Activated naive CD8-positive, alpha-beta T cell treated with anti-CD3 and anti-CD28 coated beads, Interleukin-2, amount 50 U/mL, for 16 hours (primary cell): ENCODE measurements at places on chromosomes 2 and 18.

GRCh38 chr2:20450201-20450999 is 3.5 kb downstream of the RHOB start:
- no peak for DNase-seq

DNA sequence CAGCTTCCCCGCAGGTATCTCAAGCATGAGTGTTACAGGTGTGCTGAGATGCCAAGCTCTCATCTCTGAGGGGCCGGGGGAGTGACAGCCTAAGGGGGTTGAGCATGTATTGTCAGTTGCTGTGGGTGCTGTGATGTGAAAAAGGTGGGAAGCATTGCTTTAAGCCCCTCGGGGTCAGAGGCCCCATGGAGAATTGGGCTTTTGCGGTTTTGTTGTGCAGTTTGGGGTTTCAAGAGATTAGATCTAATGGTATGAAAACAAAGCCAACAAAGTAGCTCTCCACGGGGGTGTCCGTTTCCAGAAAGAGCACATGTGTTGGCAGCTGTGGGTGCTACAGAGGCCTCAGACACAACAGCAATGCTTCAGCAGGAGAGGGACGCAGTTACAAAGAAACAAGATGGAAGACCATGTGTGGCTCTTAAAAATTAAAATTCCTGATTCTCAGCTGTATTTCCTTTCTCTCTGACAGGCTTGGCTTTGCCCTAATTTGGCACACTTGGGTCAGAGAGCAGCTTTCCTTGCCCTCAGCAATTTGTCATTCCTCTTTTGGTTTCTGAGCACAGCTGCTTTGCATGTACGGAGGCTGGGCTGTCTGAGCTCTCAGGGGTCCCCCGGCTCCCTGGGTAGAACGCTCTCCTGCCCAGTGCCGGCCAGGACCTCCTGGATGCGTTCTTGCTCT is 69.9 kb downstream of the TMEM247 start:
- DNase-seq = no peak

GRCh38 chr2:142044197-142044596 is 86.6 kb downstream of the LRP1B start:
- no peak for DNase-seq

GRCh38 chr2:69344305-69344704 is 42.7 kb downstream of the GFPT1 start:
- no peak for DNase-seq

GRCh38 chr2:58984731-58985130 is 743.6 kb upstream of the FANCL start:
- no peak for DNase-seq

DNA sequence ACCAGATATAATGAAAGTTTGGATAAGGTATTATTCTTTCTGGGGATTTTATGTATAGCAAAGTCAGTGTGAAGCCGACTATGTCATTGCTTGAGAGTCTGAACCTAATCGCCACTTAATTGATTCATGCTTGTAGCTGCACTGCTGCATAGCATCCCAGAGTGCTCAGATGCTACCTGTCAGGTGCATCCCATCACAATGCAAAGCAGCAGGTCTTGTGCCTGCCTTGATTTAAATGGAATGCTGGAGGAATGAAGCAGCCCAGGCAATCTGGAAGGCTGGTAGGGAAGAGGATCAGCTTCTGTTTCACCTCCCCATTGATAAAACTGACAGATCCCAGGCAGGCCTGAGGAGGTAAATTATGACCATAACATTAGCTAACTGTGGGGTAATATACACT is 40.4 kb upstream of the ATIC start:
- no peak for DNase-seq

- no peak for DNase-seq
Observed at GRCh38 chr2:10619643-10620042, 70.1 kb downstream of the NOL10 start.

- no peak for DNase-seq
Observed at GRCh38 chr2:55482186-55482884, 37.2 kb upstream of the CFAP36 start.

DNA sequence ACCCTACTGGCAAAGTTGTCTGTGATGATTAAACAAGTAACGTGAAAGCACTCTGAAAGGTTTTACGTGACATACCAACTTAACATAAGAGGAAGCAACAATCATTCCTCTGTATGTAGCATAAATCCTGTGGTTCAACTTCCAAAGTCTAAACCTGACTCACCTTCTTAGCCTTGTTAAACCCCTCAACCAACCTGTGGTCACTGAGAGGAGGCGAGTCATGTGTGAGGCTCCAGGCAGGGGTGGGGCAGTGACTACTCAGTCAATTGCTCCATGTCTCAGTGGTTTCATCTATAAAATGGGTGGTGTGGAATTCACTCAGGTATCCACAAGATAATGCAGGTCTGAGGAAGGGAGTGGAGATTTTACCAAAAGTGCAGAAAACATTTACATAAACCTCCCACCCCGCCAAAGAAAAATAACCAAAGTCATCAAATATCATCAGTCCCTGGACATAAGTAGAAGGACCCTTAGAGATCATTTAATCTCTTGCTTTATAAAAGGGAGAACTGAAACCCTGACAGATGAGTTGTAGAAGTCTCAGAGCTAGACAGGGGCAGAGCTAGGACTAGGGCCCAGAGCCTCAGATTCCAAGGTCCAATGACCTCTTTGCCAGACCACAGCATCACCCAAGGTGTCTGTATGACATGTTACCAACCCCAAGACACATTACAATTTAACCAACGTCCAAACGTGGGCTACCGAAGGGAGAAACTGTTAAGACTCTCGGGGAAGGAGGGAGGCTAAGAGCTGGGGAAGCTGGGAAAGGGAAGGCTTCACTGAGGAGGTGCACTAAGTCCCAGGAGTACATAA is 3.7 kb upstream of the PCBP1 start:
- no peak for DNase-seq

GRCh38 chr18:5771343-5771742 is 124.0 kb downstream of the TMEM200C start:
- DNase-seq = no peak

DNA sequence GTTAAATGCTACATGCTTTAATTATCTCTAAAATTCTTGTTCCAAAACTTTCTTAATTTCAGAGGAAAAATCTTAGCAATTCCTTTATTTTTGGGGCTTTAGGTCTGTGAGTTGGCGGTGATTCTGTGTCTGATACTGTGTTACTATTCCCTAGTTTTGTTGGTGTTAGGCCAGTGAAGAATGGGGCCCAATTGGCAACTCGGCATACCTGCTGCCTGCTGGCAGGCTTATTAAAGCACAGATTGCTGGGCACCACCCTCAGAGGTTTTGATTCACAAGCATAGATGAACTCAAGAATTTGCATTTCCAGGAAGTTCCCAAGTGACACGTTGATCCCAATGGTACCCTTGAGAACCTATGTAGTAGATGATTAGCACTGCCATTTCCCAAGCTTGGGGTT is 101.6 kb downstream of the OSBPL6 start:
- DNase-seq = no peak

DNA sequence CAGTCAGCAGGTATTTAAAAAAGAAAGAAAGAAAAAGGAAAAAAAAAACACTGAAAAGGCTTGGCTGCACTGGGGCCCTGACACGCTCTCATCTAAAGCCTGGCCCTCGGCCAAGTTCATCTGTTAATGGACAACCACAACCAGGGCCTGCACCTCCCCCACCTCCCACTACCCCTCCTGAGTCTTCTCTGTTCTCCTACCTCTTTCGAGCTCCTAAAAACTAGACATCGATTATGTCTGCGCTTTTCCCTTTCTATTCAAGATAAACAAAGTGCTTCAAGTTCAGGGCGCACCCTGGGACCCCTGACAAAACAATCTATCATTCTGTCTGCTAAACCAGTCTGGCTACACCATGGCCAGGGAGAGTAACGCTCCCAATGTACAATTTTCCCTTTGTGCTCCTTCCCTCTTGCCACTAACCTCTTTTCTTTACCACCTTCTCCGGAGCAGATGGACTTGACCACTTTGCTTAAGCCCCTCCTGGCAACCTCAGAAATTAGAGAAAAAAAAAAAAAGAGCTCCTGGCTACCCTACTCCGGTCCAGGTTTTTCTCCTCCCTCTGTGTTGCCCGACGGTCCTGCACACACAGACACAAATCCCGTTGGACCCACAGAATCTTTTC is 22.7 kb downstream of the BCL11A start:
- no peak for DNase-seq
